Activated T-cell treated with anti-CD3 and anti-CD28 coated beads, Interleukin-2, amount 50 U/mL, for 72 hours (primary cell): ENCODE measurements at places on chromosomes 2 and 18. TPM values are rescaled to one million over a fixed set of nuclear protein-coding genes. Genes with fewer than 3 reads are reported as not detected.

DNA sequence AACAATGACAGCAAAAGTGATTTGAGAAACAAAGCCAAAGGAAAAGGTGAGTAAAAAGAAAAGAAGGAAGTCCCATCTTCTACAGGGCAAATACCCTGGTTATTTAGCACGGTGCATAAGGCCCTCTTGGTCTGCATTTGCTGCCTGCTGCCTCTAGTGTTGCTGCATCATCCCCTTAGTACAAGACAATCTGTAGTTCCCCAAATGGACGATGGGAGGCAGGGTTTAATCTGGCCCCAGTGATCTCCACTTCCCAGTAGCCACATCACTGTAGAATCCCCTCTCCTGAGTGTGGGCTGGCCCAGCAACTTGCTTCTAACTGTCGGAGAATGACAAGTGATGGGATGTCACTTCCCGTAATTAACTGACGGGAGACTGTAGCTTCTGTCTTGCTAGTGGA is 85.1 kb downstream of the CTAGE1 start:
- no peak for DNase-seq
- H3K27ac ChIP-seq, result no peak overlapping the region
- peaks cover under 1% of the 10 kb centered on the region for H3K4me1 ChIP-seq
- H3K36me3 ChIP-seq, result no peaks in the 10 kb centered on the region
- no peak overlapping the region for H3K4me3 ChIP-seq
- no peaks in the 10 kb centered on the region for H3K27me3 ChIP-seq

DNA sequence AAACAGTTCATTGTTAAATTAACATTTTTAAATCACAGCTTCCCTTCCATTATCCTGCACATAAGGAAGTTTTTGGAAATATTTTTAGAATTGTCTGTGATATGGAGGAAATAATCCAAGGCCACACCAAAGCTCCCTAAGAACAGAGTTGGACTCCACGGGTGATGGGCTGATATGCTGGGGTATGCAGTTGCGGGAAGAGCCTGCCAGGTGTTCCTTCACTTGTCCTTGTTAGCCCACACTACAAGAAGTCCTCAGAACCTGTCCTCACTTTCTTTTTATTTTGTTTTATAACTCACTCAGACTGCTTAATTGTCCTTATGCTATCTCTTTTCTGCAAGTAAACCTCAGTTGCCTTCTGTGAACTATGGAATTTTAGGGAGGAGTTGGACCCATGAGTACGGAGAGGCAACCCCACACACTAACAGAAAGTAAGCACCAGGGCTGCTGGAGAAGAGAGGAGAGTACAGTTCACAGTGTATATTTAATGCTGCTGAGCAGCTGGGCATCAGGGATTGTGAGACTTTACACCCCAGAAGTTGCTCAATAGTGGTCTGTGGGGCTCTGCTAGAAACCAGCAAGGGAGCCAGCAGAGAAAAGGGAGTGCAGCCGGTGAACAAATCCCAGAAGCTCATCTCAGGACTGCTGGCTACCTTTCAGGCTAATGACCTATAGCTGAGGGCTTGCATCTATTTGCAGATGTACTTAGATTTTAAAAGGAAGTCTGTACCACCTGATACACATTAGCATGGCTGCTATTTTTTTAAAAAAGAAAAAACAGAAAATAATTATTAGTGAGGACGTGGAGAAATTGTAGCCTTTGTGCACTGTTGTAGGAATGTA is 280.1 kb upstream of the STON1 start:
- H3K4me1 ChIP-seq, result peaks cover 30% of the 10 kb centered on the region
- H3K36me3 ChIP-seq, result no peaks in the 10 kb centered on the region
- H3K27me3 ChIP-seq, result no peaks in the 10 kb centered on the region
- no peak overlapping the region for H3K4me3 ChIP-seq
- DNase-seq, result no peak

- H3K4me1 ChIP-seq, result peaks cover 16% of the 10 kb centered on the region
- DNase-seq, result peak; percentile 39
- H3K27me3 ChIP-seq, result peaks cover 68% of the 10 kb centered on the region
Measured at GRCh38 chr18:57429167-57430078, 5.8 kb upstream of the ONECUT2 start.

The LAMA1 gene
- not detected for total RNA-seq

DNA sequence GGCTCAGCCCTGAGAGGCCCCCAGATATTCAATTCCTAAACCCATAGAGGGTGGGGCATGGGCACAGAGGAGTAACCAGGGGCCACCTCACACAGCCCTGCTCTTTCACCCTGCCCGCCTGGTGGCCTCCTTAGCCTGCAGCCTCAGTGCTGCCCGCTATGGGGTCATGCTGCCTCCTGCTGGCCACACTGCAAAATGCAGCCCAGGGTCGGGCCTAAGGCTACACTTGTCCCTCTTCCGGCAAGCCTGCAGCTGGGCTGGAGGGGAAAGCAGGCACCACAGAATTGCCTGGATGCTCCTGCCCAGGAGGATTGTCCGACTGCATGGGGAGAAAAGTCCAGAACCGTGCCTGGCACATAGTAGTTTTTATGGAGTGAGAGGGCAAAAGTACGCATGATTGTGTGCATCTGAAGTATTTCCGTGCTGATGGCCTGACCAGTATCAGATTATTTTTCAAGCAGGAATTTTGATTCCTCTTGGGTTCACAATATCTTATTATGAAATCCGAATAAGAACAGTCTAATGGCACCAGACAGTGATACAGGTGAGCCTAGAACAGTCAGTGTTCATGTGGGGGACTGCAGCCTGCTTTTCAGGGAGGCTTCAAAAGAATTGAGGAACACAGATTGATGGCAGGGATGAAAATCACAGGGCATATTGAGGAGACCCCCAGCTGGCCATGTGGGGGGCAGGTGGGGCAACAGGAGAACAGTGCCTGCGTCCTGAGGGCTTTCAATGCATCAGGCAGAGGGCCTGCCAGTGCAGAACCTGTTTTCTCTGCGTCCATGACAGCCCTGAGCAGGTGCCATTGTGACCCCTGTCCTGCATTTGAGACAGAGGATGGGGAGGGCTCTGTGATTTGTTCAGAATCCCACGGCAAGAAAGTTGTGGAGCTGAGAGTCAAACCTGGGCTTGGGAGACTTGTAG is 51.2 kb upstream of the ALPP start:
- no peaks in the 10 kb centered on the region for H3K27me3 ChIP-seq
- H3K4me3 ChIP-seq, result no peak overlapping the region
- no peak overlapping the region for H3K27ac ChIP-seq
- peak; percentile 91 for DNase-seq
- peaks cover 17% of the 10 kb centered on the region for H3K4me1 ChIP-seq

DNA sequence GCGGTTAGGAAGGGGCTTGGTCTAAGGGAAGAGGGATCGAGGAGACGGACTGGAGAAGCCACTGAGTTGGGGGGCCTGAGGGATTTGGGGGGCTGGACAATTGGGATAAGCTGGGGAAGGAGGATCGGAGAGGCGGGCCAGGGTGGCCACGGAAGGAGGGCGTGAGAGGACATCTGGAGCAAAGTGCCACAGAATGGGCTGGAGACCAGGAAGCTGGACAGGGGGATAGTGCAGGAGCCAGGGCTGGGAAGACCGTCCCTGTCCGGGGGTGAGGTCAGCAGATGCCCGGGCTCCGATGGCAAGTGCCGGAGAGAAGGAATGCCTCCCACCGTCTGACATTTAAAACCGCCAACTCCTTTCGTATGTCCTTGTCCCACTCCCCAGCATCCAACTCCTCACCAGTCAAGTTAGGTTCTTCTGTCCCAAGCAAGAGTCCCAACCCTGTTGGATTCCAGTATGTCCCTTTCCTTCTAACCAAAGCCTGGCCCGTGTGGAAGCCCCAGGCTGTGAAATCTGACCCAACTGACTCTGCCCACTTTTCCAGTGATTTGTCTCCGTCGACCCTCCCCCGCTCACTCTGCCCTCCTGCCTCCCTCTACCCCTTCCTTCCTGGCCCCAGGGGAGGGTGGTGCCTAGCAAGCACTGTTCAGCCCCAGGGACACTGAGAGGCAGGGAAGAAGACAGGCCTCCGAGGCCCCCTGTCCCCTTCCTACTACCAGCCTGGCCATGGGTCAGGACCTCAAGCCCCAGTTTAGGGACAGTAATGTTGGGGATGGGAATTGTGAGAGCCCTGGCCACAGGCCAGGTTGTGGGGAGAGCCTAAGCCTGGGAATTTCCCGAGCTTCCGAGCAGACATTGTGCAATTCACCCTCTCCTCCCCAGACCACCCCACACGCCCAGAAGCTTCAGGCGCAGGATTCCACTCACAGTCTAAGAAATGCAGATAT is 31.5 kb upstream of the TMBIM1 start:
- no peak overlapping the region for H3K27ac ChIP-seq
- H3K4me3 ChIP-seq, result peak overlapping the region; percentile 80
- peaks cover 41% of the 10 kb centered on the region for H3K4me1 ChIP-seq
- no peaks in the 10 kb centered on the region for H3K36me3 ChIP-seq
- H3K27me3 ChIP-seq, result peaks cover 8% of the 10 kb centered on the region

DNA sequence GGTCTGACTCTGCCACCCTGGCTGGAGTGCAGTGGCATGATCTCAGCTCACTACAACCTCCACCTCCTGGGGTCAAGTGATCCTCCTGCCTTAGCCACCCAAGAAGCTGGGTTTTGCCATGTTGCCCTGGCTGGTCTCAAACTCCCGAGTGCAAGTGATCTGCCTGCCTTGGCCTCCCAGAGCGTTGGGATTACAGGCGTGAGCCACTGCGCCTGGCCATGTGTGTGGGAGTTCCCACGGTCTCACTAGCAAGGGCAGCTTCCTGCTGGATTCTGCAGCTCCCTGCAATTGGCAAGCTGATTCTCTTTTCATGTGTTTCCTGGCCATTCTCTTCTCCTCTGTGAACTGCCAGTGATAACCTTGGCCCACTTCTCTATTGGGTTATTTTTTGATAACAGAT is 84.0 kb downstream of the USP40 start:
- no peaks in the 10 kb centered on the region for H3K27me3 ChIP-seq
- no peaks in the 10 kb centered on the region for H3K36me3 ChIP-seq
- H3K4me1 ChIP-seq, result no peaks in the 10 kb centered on the region
- H3K27ac ChIP-seq, result no peak overlapping the region
- DNase-seq, result no peak

DNA sequence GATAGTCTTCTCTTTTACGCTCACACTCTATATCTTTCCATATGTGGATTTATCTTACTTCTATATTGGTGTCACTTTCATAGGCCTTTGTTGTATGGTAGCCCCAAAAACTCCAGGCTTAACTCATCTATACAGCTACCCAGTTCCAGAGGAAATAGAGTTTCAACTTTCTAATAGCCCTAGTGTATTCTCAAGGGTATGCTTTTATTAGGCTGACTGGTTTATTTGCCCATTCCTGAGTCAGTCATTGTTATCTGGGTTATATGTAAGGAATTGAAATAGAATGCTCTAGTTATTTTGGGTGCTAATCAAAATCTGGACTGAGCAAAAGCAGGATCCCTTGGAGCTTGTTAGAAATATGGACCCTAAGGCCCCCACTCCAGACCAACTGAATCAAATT is 307.4 kb upstream of the KCNJ3 start:
- H3K36me3 ChIP-seq, result peaks cover 2% of the 10 kb centered on the region
- H3K4me3 ChIP-seq, result no peak overlapping the region
- no peak for DNase-seq
- no peak overlapping the region for H3K27ac ChIP-seq
- no peaks in the 10 kb centered on the region for H3K27me3 ChIP-seq
- no peaks in the 10 kb centered on the region for H3K4me1 ChIP-seq

- H3K36me3 ChIP-seq, result no peaks in the 10 kb centered on the region
- H3K4me3 ChIP-seq, result no peak overlapping the region
- H3K27me3 ChIP-seq, result no peaks in the 10 kb centered on the region
- no peaks in the 10 kb centered on the region for H3K4me1 ChIP-seq
- H3K27ac ChIP-seq, result no peak overlapping the region
- no peak for DNase-seq
Measured at GRCh38 chr2:29583104-29583503, 338.3 kb downstream of the ALK start.

GRCh38 chr2:179622112-179622511 is 239.3 kb downstream of the ZNF385B start:
- no peaks in the 10 kb centered on the region for H3K27me3 ChIP-seq
- DNase-seq, result no peak
- H3K4me3 ChIP-seq, result no peak overlapping the region
- H3K4me1 ChIP-seq, result no peaks in the 10 kb centered on the region
- no peaks in the 10 kb centered on the region for H3K36me3 ChIP-seq

- no peak for DNase-seq
- H3K36me3 ChIP-seq, result peaks cover 6% of the 10 kb centered on the region
- H3K4me3 ChIP-seq, result no peak overlapping the region
- no peaks in the 10 kb centered on the region for H3K27me3 ChIP-seq
Measured at GRCh38 chr2:74759986-74760385, 73.9 kb upstream of the HK2 start.

GRCh38 chr2:53347269-53347668 is 420.3 kb upstream of the CHAC2 start:
- DNase-seq, result no peak
- H3K36me3 ChIP-seq, result no peaks in the 10 kb centered on the region
- H3K27me3 ChIP-seq, result no peaks in the 10 kb centered on the region
- no peak overlapping the region for H3K27ac ChIP-seq
- no peaks in the 10 kb centered on the region for H3K4me1 ChIP-seq

DNA sequence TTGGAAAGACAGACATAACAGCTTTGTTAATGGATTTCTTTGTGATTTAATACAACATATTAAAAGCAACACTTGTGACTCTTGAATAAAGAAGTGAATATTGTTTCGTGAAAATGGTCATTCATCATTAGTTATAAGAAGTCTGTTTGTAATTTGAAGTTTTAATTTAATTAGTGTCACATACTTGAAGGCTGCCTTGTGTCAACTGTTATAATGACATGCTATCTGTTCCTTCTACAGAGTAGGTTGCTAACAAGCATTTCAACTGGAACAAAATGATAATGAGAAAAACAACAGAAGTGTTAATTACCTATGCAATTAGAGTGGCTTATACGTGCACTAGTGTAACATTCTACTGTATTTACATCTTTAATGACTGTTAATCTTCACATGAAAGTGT is 624.7 kb downstream of the LRP1B start:
- no peaks in the 10 kb centered on the region for H3K4me1 ChIP-seq
- H3K4me3 ChIP-seq, result no peak overlapping the region
- DNase-seq, result no peak
- H3K36me3 ChIP-seq, result no peaks in the 10 kb centered on the region
- no peak overlapping the region for H3K27ac ChIP-seq
- H3K27me3 ChIP-seq, result no peaks in the 10 kb centered on the region

- H3K36me3 ChIP-seq, result no peaks in the 10 kb centered on the region
- no peak for DNase-seq
- H3K4me3 ChIP-seq, result no peak overlapping the region
- no peaks in the 10 kb centered on the region for H3K4me1 ChIP-seq
Measured at GRCh38 chr2:237649541-237650454, 22.4 kb downstream of the LRRFIP1 start.

DNA sequence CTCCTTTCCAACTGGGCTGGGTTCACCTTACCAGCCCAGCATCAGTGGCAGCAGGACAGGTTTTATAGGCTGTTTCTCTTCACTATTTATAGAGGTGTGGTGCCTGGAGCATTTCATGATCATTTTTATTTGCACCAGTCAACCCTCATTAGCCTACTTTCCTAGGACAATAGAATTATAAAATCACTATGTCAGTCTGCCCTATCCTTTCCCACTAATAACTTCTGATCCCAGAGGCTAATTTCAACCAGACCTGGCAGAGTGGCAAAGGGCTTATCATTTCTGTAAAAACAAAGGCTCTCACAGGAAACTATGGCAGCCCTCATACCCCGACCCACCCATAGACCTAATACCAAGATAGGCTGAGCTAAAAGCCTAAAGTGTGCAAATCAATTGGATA is 243.5 kb upstream of the TMEFF2 start:
- H3K27ac ChIP-seq, result no peak overlapping the region
- no peak overlapping the region for H3K4me3 ChIP-seq
- H3K27me3 ChIP-seq, result no peaks in the 10 kb centered on the region
- no peaks in the 10 kb centered on the region for H3K36me3 ChIP-seq
- no peaks in the 10 kb centered on the region for H3K4me1 ChIP-seq
- no peak for DNase-seq

The IL37 gene
- not detected for total RNA-seq
